ENCODE measurements at places on chromosomes 1 and 21. TPM values are rescaled to one million over a fixed set of nuclear protein-coding genes. Genes with fewer than 3 reads are reported as not detected.
A peak's percentile ranks its signal among the peaks of the same experiment; 100 is the strongest.

GRCh38 chr1:94986783-94987182, 59.9 kb upstream of the CNN3 start:
- H3K27me3 ChIP-seq, result no peaks in the 10 kb centered on the region
- DNase-seq, result no peak
- H3K27ac ChIP-seq, result no peak overlapping the region
- no peaks in the 10 kb centered on the region for H3K36me3 ChIP-seq
- no peaks in the 10 kb centered on the region for H3K4me1 ChIP-seq

DNA sequence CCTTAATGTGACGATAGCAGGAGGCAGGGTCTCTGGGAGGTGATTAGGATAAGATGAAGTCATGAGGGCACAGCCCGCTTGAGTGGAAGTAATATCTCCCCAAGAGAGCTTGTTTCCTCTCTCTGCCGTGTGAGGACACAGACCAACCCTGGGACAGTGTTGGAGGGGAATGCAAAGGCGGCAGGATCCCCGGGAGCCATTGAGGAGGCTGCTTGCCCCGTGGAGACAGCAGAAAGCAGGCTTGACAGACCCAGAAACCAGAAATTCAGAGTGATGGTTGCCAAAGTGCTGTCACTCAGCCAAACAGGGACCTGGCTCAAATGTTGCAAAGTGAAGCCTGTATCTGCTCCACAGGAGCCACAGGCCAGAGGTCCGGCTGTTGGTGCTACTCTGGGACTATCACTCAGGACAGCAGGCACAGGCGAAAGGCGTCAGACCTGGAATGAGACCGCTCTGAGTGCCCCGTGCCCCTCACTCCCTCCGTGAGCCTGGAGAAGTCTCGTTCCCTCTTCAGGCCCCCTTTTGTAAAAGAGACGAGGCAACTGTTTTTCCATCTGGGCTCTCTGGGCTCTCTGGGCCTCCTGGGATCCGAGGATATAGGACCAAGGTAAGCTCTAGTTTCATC, 96.6 kb upstream of the VANGL1 start:
- no peak overlapping the region for H3K27ac ChIP-seq
- peaks cover 3% of the 10 kb centered on the region for H3K4me1 ChIP-seq
- H3K36me3 ChIP-seq, result no peaks in the 10 kb centered on the region
- no peaks in the 10 kb centered on the region for H3K27me3 ChIP-seq
- no peak for DNase-seq

GRCh38 chr1:50373532-50373931, 49.7 kb downstream of the DMRTA2 start:
- no peak overlapping the region for H3K27ac ChIP-seq
- DNase-seq, result peak; percentile 32
- H3K4me3 ChIP-seq, result no peak overlapping the region

DNA sequence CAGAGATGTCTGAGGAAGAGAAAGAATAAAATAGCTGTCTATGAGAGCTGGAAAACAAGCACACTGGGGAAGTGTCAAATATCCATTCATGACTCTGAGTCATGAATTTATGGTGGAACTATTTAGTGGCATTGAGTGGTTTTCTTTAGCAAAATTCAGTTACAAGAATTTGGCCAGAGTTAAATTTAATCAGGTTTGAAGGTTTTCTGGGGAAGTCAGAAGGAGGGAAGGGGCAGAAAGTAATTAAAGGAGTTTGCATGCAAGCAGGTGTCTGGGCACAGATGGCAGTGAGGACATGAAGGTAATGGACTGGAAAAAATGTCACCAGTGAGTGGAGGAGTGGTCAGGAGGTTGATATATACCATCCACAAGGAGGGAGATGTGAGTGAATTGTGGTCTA, 121.9 kb upstream of the IVNS1ABP start:
- no peaks in the 10 kb centered on the region for H3K36me3 ChIP-seq
- no peak overlapping the region for H3K4me3 ChIP-seq
- DNase-seq, result no peak
- no peaks in the 10 kb centered on the region for H3K27me3 ChIP-seq

- no peak overlapping the region for H3K4me3 ChIP-seq
- no peaks in the 10 kb centered on the region for H3K4me1 ChIP-seq
- H3K27me3 ChIP-seq, result no peaks in the 10 kb centered on the region
- no peaks in the 10 kb centered on the region for H3K36me3 ChIP-seq
These were observed 79.9 kb downstream of the OLFML2B start for GRCh38 chr1:161943737-161944136.

GRCh38 chr1:35505911-35506798, 51.0 kb downstream of the KIAA0319L start:
- H3K4me3 ChIP-seq, result no peak overlapping the region
- no peak overlapping the region for H3K27ac ChIP-seq
- no peaks in the 10 kb centered on the region for H3K4me1 ChIP-seq
- no peaks in the 10 kb centered on the region for H3K27me3 ChIP-seq
- peaks cover 3% of the 10 kb centered on the region for H3K36me3 ChIP-seq
- no peak for DNase-seq

DNA sequence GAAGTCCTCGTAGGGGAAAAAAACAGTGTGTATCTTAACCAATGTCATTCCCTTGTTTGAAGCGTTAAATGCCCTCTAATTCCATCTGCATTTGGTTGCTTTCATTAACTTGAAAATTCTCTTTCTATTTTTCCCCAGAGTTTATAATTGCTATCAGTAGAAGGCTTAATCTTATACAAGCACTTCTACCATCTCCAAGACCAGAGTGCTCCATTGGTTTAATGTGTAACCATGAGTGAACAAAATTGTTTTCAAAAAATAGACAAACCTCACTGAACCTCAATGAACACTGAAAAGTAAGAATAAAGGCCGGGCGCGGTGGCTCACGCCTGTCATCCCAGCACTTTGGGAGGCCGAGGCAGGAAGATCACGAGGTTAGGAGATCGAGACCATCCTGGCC, 141.3 kb downstream of the RGS7 start:
- no peaks in the 10 kb centered on the region for H3K36me3 ChIP-seq
- H3K4me1 ChIP-seq, result no peaks in the 10 kb centered on the region
- H3K4me3 ChIP-seq, result no peak overlapping the region

DNA sequence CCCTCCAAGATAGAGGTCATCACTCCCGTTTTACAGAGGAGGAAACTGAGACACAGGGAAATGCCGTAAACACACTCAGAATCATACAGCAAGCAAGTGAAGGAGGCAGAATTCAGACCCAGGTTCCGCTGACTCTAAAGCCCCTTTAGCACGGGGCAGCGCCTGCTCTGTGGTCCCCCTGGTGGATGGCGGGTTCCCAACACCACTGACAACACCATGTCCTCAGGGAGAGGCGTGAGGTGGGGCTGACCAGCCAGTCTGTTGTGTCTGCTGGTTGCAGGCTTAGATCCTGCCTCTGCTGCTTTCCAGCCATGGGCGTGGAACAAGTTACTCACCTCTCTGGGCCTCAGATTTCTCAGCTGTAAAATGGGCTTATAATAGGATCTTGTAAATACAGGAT, 617.3 kb downstream of the MATN1 start:
- no peak overlapping the region for H3K4me3 ChIP-seq
- H3K36me3 ChIP-seq, result peaks cover 2% of the 10 kb centered on the region
- no peaks in the 10 kb centered on the region for H3K4me1 ChIP-seq
- peak; percentile 87 for DNase-seq
- H3K27ac ChIP-seq, result no peak overlapping the region
- no peaks in the 10 kb centered on the region for H3K27me3 ChIP-seq

- H3K27me3 ChIP-seq, result no peaks in the 10 kb centered on the region
- DNase-seq, result no peak
- H3K4me3 ChIP-seq, result no peak overlapping the region
- H3K4me1 ChIP-seq, result peaks cover 3% of the 10 kb centered on the region
These were observed 31.4 kb upstream of the LYST start for GRCh38 chr1:235898126-235898525.

DNA sequence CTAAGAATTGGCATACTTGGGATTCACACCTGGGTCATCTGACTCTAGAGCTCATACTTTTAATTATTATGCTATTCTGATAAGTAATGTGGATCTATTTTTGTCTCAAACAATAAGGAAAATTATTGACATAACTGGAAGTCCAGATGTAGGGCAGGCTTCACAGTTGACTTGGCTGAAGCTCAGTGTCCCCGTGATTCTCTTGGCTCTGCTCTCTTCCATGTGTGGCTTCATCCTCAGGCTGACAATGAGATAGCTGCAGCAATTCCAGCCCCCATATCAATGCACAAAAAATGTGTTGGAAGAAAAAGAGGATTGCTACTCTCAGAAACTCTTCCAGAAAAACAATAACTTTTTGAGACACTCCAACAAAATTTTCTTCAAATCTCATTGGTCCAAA, 23.8 kb downstream of the HSD11B1 start:
- H3K36me3 ChIP-seq, result no peaks in the 10 kb centered on the region
- H3K27me3 ChIP-seq, result no peaks in the 10 kb centered on the region
- H3K4me1 ChIP-seq, result no peaks in the 10 kb centered on the region
- DNase-seq, result no peak
- H3K4me3 ChIP-seq, result no peak overlapping the region
- no peak overlapping the region for H3K27ac ChIP-seq

GRCh38 chr1:1600861-1601563, 1.1 kb upstream of the FNDC10 start:
- no peaks in the 10 kb centered on the region for H3K4me1 ChIP-seq
- no peak overlapping the region for H3K27ac ChIP-seq
- H3K27me3 ChIP-seq, result no peaks in the 10 kb centered on the region
- no peak for DNase-seq
- H3K4me3 ChIP-seq, result peak overlapping the region; percentile 79
- no peaks in the 10 kb centered on the region for H3K36me3 ChIP-seq

DNA sequence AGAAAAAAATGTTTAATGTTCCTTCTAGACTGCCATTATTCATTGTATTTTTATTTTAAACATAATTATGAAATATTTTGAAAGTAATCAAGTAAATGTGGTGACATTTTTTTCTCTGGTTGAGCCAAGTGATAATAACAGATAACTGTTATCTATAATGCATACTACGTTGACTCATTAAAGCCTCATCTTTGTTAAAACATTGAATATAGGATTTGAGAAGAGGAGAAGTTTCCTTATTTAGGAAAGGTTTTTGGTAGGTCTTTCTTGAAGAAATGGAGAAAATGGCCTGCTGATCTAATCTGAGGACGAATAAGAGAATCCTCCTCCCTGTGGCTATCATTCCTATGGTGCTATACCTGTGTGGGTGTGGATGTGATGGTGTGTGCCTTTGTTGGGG, 89.0 kb downstream of the NFIA start:
- DNase-seq, result no peak
- H3K27me3 ChIP-seq, result no peaks in the 10 kb centered on the region
- H3K4me1 ChIP-seq, result peaks cover 3% of the 10 kb centered on the region
- H3K27ac ChIP-seq, result no peak overlapping the region
- no peak overlapping the region for H3K4me3 ChIP-seq

DNA sequence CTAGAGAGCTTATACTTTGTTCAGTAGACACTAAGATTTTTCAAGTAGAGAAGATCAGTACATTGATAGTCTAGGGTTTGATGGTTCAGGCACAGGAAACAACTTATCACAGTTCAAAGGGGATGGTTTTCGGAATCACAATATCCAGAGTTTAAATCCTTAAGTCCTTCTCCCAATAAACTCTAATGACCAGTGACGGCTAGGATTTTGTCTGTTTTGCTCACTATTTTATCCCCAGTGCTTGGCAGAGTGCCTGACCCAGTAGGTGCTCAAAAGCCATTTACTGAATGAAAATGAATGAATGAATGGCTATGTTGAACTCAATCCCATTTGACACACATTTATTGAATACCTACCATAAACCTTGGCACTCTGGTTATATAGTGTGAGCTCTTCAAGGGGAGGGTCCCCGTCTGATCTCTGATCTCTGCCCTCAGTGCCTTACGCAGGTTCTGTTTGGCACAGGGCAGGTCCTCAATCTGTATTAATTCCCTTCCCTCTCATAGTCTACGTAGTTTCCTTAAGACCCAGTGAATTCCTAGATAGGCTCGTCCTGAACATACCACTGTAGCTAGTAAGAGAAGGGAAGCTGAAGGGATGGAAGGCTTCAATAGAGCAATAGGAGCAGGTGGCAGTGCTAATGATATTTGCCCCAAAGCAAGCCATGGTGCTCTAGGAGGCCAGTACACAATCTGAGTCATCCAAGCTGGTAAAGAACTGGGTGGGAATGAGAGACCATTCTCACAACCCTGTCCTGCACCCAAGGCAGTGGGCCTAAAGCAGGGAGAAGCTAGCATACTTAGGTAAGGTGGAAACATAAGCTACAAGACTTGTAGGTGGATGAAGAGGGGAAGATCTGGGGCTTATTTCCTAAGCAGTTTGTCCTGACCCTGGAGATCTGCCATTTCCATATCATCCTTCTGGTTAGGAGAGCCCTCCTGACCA, 53.4 kb downstream of the DMAP1 start:
- H3K4me1 ChIP-seq, result peaks cover 4% of the 10 kb centered on the region
- no peak overlapping the region for H3K27ac ChIP-seq
- no peak overlapping the region for H3K4me3 ChIP-seq
- DNase-seq, result no peak

DNA sequence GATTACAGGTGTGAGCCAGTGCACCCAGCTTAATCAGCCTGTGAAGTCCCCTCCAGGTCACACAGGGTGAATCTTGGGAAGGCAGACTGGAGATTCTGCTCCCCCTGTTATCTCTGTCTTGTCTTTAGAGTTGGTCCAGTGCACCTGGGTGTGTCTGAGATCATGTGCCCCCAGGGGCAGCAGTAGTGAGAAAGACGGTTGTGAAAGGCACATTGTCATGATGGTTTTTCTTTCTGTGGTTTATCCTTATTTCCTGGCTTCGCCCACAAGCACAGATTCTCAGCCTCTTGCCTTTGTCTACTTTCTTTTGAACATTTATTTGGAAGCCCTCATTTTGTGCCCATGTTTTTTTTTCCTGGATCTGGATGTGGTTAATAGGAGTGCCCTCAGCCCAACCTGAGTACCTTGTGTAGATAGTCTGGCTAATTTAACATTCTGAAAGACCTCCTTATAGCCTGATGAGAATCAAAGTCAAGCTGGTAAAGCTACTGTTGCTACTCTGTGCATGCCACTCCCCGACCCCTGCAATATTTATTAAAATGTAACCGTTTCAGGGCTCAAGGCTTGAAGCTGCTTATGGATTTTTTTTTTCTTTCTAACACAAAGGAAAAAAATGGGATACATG, 23.7 kb downstream of the UCK2 start:
- H3K27me3 ChIP-seq, result no peaks in the 10 kb centered on the region
- no peak for DNase-seq
- peaks cover 14% of the 10 kb centered on the region for H3K4me1 ChIP-seq
- peaks cover 16% of the 10 kb centered on the region for H3K36me3 ChIP-seq
- H3K27ac ChIP-seq, result no peak overlapping the region

The CHI3L1 gene
- not detected for total RNA-seq

The RIPPLY3 gene
- total RNA-seq, result 1.7 TPM

The DNAI4 gene
- 1.4 TPM for total RNA-seq

The TEDDM1 gene
- not detected for total RNA-seq

The SLC2A5 gene
- not detected for total RNA-seq

The TTC22 gene
- total RNA-seq, result 0.59 TPM

The MYOG gene
- not detected for total RNA-seq

All from H9 (cell line).